ENCODE measurements at places on chromosomes 6 and 20.

DNA sequence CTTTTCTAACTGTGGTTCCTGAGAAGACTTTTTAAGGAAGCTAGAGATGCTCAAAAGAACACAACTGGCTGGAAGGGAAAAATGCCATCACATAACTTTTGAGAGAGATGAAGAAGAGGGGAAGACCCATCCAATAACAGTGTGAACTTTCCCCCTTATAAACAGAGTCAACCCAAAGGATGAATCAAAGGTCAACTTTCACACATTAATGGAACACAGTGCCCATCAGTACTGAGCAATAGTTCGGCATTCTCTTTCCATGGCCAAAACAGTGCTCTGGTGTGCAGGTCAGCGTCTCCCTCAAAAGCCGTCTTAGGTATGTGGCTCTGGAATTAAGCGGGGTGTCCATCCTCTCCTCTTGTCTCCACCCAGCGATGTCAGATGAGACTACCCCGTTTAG is 130.4 kb downstream of the GJA10 start:
- no peak for DNase-seq

DNA sequence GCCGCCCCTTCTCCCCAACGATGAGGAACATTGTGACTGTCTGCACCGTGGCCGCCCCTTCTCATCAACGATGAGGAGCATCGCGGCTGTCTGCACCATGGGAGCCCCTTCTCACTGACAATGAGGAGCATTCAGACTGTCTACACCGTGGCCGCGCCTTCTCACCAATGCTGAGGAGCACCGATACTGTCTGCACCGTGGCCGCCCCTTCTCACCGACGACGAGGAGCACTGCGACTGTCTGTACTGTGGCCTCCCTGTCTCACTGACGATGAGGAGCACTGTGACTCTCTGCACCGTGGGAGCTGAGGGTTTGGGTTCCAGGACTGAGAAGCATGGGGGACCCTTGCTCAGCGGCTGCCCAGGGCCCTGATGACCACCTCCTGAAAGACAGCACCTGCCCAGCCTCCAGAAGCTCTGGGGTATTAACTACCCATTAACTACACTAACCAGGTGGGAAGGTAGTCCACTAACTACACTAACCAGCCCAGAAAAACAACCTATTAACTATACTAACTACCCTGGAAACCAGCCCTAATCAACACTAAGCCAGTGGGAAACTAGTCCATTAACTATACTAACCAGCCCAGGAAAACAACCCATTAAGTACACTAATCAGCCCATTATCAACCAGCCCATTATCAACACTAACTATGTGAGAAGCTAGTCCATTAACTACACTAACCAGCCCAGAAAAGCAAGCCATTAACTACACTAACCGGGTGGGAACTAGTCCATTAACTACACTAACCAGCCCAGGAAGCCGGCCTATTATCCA is 116.9 kb downstream of the TAF4 start:
- DNase-seq: no peak

DNA sequence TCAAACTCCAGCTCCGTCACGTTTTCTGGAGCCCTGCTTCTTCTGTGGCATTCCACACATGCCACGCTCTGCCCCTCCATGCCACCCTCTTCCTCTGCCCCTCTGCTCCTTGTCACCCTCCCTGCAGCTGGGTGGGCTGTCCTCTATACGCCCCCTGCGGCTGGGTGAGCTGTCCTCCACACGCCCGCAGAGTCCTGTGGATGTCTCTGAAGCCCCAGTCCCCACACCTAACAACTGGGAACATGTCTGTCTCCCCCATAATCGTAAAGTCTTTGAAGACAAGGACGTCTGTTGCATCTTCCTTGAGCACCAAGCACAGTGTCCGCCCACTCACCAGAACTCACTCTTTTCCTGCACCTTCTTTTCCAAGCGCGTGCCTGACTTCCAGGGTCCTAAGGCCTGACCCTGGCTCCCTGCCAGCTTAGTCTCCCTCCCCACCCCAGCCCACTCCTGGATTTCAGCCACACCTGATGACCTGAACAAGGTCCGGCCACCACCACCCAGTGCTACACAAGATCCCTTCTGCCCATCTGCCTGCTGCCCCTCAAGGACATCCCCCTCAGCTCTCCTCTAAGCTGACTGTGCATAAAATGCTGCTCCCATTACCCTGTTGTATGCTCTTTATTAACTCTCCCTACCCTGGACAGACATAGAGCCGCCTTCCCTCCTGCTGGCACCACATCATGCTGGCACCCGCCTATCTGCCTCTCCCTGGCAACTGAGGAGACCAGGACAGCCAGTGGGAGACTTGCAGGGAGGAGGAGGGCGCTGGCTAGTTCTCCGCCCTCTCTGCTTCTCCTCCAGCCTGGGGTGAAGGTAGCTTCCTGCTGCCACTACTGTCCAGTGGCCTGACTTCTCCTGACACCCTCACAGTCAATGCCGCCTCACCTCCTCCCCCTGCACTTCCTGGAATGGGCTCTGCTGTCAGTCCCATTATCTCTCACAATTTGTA is 10.7 kb upstream of the PRR18 start:
- DNase-seq: no peak

- no peak for DNase-seq
Observed at GRCh38 chr6:148269386-148269785, 73.3 kb upstream of the SASH1 start.

DNA sequence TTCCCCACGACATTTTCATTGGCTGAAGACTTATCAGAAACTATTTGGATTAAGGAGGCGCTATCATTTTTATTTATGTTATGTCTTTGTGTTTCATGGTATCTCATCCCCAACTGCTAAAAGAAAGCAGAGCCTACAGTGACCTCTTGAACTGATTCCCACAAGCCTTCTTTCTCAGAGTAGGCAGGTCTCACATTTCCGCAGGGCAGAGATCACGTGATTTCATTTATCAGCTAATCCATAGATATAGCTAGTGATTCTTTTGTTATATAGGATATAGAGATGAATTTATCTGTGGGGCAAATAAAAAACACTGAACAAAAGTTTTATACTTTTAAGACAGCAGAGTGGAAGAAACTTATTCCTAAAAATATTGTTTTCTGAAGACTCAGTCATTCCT is 25.0 kb upstream of the POPDC3 start:
- no peak for DNase-seq

DNA sequence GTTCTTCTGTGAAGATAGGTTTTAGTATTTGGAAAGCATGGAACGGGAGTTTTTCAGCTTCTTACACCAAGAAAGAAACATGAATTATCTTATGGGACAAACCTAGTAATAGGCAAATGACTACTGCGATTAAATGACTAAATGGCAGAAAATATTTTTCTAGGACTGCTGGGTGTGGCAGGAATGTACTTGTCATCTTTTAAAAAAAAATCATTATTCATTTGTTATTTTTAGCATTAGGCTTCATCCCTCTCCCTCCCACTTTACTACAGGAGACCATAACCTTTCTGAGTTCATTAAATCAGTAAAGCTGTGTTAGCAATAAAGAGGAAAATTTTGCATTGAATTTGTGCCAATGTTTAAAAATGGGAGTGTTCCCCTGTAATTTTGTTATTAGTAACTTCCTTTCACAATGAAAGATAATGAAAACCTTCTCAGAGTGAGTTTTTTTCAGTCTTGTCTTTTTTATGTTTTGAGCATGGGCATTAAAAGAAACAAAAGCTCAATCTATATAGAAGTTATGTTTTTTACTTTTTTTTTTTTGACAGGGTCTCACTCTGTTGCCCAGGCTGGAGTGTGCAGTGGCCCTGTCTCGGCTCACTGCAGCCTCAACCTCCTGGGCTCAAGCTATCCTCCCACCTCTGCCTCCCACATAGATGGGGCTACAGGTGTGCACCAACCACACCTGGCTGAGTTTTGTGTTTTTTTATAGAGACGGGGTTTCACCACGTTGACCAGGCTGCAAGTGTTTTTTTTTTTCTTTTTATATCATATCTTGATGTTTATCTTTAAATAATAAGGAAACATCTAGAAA is 105.6 kb upstream of the CLDN20 start:
- no peak for DNase-seq

DNA sequence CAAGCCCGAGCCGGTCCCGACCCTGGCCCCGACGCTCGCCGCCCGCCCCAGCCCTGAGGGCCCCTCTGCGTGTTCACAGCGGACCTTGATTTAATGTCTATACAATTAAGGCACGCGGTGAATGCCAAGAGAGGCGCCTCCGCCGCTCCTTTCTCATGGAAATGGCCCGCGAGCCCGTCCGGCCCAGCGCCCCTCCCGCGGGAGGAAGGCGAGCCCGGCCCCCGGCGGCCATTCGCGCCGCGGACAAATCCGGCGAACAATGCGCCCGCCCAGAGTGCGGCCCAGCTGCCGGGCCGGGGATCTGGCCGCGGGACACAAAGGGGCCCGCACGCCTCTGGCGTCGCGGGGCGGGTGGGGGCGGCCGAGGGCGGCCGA is 37.5 kb downstream of the YTHDF1 start:
- no peak for DNase-seq

GRCh38 chr6:156563714-156564113 is 213.5 kb upstream of the ARID1B start:
- DNase-seq: no peak

- DNase-seq: no peak
Observed at GRCh38 chr20:10059006-10059405, 24.2 kb downstream of the ANKEF1 start.

- no peak for DNase-seq
Observed at GRCh38 chr6:35610830-35611229, 77.9 kb downstream of the FKBP5 start.

GRCh38 chr6:28710466-28711191 is 184.9 kb downstream of the GPX5 start:
- no peak for DNase-seq

DNA sequence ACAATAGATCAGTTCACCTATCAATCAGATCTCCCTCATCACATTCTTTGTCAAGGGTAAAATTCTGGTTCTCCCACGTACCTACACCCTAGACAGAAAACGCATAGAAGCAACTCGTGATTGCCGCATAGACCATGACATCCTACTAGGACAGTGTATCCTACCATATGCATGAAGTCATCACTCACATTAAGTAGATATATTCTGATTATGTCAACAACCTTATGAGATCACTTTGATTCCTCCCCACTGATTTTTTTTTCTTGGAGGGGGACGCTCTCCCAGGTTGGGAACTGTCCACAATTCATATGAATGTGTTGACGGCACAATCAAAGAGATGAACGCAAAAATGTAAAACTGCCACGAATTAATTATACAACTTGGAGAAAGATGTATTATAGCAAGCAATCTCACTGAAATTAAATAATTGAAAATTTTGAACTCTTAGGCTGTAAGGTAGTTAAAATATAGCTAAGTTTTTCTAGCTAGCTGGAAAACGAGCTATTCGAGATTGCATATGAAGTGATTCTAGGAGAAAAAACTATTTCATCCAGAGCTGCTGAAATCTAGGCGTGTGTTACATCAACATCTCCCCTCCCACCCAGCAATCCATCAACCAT is 82.5 kb upstream of the CCDC28A start:
- no peak for DNase-seq

- no peak for DNase-seq
Observed at GRCh38 chr20:23125625-23126191, 39.6 kb upstream of the CD93 start.

DNA sequence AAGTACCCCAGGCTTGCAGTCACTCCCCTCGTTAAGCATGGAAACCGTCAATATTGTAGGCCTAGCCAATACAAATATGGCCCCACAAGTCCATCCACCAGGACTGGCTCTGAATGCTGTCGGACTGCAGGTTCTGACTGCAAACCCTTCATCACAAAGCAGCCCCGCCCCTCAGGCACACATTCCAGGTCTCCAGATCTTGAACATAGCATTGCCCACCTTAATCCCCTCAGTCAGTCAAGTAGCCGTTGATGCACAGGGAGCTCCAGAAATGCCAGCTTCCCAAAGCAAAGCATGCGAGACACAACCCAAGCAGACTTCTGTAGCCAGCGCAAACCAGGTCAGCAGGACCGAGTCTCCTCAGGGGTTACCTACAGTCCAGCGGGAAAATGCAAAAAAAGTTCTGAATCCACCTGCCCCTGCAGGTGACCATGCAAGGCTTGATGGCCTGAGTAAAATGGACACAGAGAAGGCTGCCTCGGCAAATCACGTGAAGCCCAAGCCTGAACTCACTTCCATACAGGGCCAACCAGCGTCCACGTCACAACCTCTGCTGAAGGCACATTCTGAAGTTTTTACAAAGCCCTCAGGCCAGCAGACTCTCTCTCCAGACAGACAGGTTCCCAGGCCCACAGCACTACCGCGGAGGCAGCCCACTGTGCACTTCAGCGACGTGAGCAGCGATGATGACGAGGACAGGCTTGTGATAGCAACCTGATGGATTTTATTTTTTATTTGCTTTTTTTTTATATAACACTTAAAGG is 126.2 kb upstream of the EDN1 start:
- no peak for DNase-seq

DNA sequence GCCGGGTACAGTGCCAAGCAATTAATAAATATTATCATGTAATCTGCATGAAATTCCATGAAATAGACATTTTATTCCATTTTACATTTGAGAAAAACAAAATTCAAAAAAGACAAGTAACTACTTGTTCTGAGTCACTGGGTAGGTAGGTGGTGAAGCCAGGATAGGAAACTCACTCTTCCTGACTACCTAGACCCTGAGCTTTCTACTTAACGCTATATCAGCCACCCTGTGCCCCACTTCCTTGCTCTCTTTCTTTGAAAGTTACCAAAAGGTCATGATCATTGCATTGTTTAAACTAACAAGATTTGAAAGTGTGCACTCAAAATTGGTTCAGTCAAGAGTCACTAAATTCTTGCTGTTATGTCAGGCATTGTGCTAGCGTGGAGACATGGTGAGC is 235.7 kb downstream of the CD83 start:
- DNase-seq: no peak

Data from activated CD8-positive, alpha-beta memory T cell treated with anti-CD3 and anti-CD28 coated beads for 4 hours (primary cell).